ENCODE measurements at places on chromosomes 1 and 21.

GRCh38 chr1:205321162-205321958, at the start of gene NUAK2:
NUAK2 (minus strand) TSS chr1:205321745; CDS start chr1:205321628, 117 bp downstream.
- peak; percentile 70 for DNase-seq

DNA sequence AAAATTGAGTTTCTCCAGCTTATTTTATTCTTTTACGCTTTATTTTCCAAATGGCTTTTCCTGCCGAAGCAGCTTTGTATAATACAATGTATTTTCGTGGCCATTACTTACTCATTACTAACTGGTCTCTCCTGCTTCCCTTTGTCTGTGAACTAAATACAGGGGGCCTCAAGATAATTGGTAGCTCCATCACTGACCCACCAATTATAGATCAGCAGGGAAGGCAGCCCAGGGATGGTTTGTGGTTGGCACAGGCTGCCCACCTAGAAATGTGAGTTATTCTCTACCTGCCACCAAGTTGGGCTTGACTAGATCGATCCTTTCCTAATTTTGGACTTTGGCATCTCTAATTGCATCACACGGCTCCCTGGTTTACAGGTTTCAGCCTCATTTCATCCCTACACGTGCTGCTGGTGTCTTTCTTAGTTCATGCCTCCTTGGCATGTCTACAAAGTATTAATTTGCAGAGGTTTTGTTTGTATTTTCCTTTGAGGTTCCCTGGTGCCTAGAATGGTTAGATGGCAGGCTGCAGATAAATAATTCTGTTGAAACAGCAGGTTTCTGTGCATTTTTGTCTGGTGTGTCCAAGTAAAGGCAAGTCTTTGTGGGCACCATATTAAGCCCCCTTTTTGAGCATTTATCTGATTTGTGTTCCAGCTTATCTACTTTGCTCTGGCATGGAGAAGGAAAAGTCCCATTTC, 35.2 kb downstream of the PEX14 start:
- no peak for DNase-seq

GRCh38 chr21:41480086-41480690, 27.8 kb downstream of the TMPRSS2 start:
- DNase-seq: no peak

GRCh38 chr1:93330617-93331016, 15.1 kb upstream of the DR1 start:
- DNase-seq: no peak

- no peak for DNase-seq
Observed at GRCh38 chr1:107804134-107804533, 160.8 kb downstream of the VAV3 start.

DNA sequence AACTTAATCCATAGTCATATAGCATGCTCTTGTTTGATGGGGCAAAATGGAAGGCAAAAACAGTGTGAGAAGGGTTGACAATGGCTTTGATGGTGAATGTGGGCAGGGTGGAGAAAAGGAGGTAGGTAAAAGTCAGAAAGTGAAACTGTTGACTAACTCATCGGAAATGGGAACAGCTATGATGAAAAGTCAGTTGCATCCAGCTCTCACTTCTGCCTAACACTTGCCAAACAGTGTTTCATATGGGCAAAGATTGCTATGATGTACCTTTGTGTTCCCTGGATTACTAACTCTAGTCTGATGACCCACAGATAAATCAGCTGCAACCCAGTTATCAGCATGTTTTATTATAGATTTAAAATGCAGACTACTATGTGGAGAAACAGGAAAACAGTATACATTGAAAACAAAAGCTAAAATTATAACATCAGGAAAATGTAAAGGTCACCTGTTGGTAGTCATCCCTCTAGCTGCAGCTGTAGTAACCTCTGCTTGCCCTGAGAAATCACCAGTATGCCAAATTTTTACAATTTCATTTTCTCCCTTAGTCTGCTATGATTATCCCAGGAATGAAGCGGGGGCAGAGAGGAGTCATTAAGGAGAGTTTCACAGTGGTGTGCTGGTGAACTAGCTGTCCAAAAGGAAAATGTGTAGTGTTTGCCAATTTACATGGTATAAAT, 11.7 kb downstream of the TNFSF18 start:
- no peak for DNase-seq

GRCh38 chr1:65952696-65953095, 160.0 kb downstream of the PDE4B start:
- no peak for DNase-seq

- DNase-seq: no peak
Observed at GRCh38 chr1:20165522-20165951, 20.4 kb upstream of the UBXN10 start.

- DNase-seq: no peak
Observed at GRCh38 chr21:14814991-14815390, 249.8 kb downstream of the NRIP1 start.

DNA sequence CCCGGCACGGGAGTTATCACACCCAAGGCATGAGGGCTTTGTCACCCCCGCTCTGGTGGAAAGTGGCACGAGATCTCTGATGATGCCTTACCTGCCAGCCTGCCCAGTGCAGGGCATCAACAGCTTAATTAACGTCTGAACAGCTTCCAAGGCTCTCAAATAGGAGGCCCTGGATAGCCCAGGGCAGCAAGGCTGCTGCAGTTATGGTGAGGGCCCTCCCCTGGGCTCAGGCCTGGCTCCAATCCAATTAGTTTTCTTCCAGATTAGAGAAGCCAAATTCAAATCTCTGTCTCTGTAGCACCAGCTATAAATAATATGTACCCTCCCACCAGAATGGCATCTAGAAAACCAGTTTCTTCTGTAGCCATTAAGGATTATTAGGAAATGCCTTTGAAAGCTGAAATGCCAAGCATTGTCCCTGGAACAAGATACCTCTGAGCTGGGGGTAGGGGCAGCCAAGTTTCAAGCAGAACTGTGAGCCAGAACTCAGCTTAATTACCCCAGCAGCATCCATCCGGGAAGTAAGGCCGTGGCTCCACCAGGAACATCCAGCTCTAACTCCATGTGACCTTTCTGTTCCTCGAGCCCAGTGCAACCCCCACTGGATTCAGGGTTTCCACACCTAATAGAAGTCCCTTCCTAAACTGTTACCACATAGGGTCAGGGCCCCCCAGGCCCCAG, 12.5 kb downstream of the QSOX1 start:
- DNase-seq: no peak

DNA sequence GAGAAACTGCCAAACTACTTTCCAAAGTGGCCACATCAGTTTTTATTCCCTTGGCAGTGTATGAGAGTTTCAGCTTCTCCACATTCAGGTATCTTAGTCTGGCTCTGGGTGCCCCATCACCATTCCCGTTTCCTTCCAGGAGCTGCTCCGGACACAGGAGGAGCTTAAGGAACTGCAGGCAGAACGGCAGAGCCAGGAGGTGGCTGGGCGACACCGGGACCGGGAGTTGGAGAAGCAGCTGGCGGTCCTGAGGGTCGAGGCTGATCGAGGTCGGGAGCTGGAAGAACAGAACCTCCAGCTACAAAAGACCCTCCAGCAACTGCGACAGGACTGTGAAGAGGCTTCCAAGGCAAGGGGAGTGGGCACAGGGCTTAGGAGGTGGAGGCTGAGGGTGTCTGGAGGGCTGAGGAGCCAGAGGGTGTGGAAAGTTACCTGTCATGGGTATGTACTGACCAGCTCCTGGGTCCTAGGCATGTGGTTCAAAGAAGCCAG, 10.9 kb upstream of the TUFT1 start:
- no peak for DNase-seq

- DNase-seq: no peak
Observed at GRCh38 chr1:89697383-89697782, 64.5 kb downstream of the LRRC8C start.

DNA sequence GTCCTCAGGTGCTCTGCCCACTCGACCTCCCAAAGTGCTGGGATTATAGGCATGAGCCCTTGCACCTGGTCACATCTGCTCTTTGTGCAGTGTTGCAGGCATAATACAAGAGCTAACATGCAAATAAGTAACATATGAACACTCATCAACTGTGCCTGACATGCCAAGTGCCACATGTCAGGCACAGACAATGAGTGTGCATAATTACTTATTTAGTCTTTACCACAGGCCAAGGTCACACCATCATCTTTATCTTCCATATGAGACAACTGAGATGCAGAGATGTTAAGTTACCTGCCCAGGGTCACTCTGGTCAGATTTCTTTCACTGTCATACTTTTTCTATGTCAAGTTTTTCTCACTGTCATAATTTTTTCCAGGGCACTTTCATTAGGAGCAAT, 126.1 kb downstream of the PPIAL4G start:
- no peak for DNase-seq

DNA sequence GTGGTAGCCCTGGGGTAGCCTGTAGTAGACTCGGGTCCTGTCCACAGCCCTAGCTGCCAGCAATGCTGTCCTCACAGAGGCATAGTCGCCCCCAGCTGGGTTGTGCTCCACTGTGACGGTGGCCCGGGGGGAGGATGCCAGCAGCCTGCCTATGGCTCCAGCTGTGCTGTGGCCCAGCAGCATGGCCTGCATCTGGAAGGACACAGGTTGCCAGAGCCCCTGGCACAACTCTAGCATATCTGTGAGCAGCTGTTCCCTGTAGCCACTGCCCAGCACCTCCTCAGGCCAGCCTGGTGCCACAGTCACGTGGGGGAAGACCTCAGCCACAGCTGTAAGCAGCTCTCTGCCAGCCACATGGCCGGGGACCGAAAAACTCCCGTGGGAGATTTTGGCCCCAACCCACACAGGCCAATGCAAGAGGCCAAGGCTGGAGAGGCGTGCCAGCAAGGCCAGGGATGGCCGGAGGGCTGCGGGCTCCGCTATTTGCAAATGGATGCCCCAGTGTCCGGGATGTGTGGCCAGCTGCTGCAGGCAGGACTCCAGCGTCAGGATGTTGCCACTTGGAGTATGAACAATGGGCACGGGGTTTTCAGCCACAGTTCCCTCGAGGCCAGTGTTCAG, 13.9 kb downstream of the FAM151A start:
- no peak for DNase-seq
